Effector memory CD4-positive, alpha-beta T cell (primary cell): ENCODE measurements at places on chromosomes 1 and 21.

DNA sequence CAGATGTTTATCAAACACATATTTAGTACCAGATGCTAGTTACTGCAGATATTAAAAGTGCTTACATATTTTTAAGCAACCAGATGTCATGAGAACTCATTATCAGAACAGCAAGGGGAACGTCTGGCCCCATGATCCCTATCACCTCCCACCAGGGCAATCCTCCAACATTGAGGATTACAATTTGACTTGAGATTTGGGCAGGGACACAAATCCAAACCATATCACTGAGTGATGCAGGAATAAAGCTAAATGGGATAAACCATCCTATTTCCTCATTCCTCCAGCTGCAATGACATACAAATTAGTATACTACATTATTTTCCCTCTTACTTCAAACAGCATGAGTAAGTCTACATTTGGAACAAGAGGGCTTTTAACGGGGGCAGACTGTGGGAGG lies 3.1 kb upstream of the KCNK2 start:
- H3K27me3 ChIP-seq = no peaks in the 10 kb centered on the region
- no peak overlapping the region for H3K4me3 ChIP-seq
- H3K36me3 ChIP-seq = no peaks in the 10 kb centered on the region
- no peak overlapping the region for H3K27ac ChIP-seq
- no peak for DNase-seq

DNA sequence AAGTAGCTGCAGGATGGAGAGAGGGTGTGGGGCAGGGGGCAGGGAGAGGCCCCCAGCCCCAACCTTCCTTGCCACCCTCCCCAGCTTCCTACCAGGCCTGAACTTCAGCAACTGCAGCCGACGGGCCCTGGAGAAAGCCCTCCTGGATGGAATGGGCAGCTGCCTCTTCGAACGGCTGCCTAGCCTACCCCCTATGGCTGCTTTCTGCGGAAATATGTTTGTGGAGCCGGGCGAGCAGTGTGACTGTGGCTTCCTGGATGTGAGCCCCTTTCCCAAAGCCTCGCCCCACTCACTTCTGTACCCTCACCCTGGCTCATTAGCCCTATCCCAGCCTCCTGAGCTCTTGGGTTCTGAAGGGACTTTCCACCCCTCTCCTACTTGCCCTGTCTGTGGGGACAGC lies 6.0 kb downstream of the ADAM15 start:
- H3K36me3 ChIP-seq = peaks cover 28% of the 10 kb centered on the region
- peaks cover 24% of the 10 kb centered on the region for H3K4me1 ChIP-seq
- H3K27me3 ChIP-seq = no peaks in the 10 kb centered on the region
- no peak for DNase-seq

GRCh38 chr1:230647321-230647720 lies 5.0 kb downstream of the COG2 start:
- H3K36me3 ChIP-seq = no peaks in the 10 kb centered on the region
- peaks cover 17% of the 10 kb centered on the region for H3K4me1 ChIP-seq
- H3K4me3 ChIP-seq = no peak overlapping the region
- H3K27me3 ChIP-seq = no peaks in the 10 kb centered on the region
- no peak for DNase-seq

GRCh38 chr1:235642011-235642942 lies 7.3 kb downstream of the GNG4 start:
- H3K27ac ChIP-seq = peak overlapping the region; percentile 70
- H3K27me3 ChIP-seq = no peaks in the 10 kb centered on the region
- H3K4me1 ChIP-seq = peaks cover 13% of the 10 kb centered on the region
- no peaks in the 10 kb centered on the region for H3K36me3 ChIP-seq

DNA sequence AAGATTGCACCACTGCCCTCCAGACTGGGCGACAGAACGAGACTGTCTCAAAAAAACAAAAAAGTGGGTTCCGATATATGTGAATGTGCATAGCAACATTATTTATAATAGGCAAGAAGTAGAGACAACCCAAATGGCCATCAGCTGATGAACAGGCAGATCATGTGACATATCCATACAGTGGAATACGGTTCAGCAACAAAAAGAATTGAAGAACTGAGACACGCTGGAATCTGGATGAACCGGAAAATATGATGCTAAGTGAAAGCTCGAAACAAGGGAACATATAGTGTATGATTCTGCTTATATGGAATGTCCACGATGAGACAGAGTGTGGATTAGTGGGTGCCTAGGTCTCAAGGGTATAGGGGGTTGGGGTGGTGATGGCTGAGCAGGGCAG lies 28.5 kb upstream of the MORC3 start:
- no peaks in the 10 kb centered on the region for H3K27me3 ChIP-seq
- H3K4me1 ChIP-seq = peaks cover 18% of the 10 kb centered on the region
- H3K4me3 ChIP-seq = no peak overlapping the region
- H3K36me3 ChIP-seq = no peaks in the 10 kb centered on the region
- no peak for DNase-seq
- H3K27ac ChIP-seq = no peak overlapping the region

- no peak overlapping the region for H3K27ac ChIP-seq
- no peak overlapping the region for H3K4me3 ChIP-seq
- DNase-seq = peak; percentile 18
- no peaks in the 10 kb centered on the region for H3K27me3 ChIP-seq
Measured at GRCh38 chr1:147890177-147890790, 12.3 kb upstream of the GJA8 start.

DNA sequence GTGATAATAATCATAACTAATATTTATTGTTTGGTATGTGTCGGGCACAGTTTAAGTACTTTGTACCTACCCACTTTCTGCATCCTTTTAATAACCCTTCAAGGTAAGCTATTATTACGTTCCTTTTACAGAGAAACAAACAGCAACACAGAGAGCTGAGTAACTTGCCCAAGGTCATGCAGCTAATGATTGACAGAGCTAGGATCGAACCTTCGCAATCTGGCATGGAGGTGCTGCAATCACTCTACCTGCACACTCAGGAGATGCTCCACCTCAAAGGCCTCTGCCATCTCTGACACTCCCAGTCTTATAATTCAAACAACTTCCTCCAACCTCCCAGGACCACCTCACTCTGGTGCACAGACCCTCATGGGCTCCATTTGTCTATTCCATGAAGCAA lies 137.2 kb downstream of the DMRTA2 start:
- H3K27ac ChIP-seq = no peak overlapping the region
- H3K27me3 ChIP-seq = peaks cover 4% of the 10 kb centered on the region
- H3K4me1 ChIP-seq = no peaks in the 10 kb centered on the region

- H3K4me1 ChIP-seq = peaks cover 9% of the 10 kb centered on the region
- no peak for DNase-seq
- H3K4me3 ChIP-seq = no peak overlapping the region
- no peaks in the 10 kb centered on the region for H3K36me3 ChIP-seq
Measured at GRCh38 chr1:45787905-45788304, 15.5 kb upstream of the MAST2 start.
